NB4 (cell line): ENCODE measurements at places on chromosomes 5 and 9.
A peak's percentile ranks its signal among the peaks of the same experiment; 100 is the strongest.

GRCh38 chr5:174424219-174425053, 299.9 kb upstream of the MSX2 start:
- DNase-seq, result no peak

DNA sequence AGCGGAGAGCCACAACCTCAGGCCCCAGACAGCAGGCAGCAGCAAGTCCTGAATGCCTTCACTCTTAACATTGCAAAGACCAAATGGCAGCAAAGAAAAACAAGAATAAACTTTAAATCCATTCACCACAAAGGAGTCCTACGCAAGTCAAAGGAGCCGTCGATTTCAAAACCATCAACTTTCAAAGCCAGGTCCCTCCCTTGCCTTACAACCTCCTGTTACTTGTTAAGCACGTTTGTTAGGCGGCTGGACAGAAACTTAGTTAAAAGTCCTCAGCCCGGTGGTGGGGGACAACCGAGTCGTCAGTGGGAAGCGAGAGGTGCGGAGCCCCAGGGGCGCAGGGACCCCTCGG, 938 bp downstream of the LPAR1 start:
- no peak for DNase-seq

- no peak for DNase-seq
Measured at GRCh38 chr5:1182633-1183423, 18.6 kb upstream of the SLC6A19 start.

- DNase-seq, result peak; percentile 24
Measured at GRCh38 chr5:179187229-179187678, 127.1 kb downstream of the ZNF354C start.

DNA sequence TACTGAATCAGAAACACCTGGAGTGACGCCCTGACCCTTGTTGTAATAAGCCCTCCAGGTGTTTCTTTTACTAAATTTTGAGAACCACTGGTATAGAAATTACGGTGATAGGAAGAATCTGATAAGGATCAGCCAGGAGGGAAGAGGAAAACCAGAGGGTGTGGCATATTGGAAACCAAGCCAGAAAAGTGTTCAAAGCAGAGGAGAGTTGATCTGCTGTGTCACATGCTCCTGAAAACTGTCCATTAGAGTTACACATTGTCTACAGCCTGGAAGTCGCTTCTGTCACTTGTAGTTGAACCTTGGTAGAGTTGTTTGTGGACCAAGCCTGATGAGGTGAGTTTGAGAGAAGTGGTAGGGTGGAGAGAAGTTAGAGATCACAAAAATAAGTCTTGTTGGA, 497.4 kb downstream of the ENC1 start:
- no peak for DNase-seq

DNA sequence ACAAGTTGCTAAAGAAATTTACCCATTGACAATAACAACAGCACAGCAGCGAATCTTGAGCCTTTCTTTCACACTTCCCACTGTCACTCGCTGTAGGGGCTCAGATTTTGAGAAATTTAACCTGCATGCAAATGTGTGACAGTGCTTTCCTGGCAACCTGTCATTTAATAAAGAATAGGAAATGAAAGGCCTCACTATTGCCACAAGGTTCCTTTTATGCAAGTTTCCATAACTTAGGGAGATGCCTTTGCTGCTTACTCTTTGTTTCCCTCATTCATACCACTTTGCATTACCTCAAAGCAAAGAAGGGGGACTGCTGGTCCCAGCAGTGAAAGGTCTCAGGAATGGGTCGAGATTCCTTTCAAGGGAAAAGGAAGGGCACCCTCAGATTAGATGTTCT, 49.5 kb downstream of the PTCD2 start:
- DNase-seq, result no peak

- no peak for DNase-seq
Measured at GRCh38 chr5:168362097-168362885, 70.8 kb downstream of the WWC1 start.

DNA sequence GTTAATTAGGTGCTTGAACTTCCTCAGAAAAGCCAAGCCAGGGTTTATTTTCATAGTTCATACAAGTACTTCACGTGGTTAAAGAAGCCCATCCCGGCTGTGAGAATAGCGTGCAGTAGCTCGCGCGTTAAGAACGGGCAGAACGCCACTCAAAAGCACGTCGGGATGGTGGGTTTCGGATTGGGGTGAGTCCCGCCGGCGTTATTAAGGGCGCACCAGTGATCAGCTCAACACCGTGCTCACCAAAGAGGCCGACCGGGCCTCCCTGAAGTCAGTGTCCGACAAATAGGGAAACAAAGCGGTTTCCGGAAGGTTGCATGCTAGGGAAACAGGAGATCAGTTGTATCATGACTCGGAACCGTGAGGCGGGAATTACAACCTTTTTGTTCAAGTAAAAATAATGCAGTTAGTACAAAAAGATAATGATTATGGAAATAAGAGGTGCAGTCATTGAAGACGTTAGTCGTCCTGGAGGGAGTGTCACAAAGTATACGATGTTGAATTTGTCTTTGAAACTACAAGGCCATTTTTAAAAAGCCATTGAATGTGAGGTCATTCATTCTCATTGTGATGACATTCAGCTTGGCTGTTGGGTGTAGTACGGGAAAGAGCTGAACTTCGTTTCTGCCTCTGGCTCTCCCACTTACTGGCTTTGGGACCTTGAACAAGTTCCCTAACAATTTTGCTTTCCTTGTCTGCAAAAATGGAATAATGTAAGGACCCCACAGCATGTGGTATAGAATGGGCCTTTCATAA, 992 bp downstream of the SETD9 start:
- peak; percentile 80 for DNase-seq

DNA sequence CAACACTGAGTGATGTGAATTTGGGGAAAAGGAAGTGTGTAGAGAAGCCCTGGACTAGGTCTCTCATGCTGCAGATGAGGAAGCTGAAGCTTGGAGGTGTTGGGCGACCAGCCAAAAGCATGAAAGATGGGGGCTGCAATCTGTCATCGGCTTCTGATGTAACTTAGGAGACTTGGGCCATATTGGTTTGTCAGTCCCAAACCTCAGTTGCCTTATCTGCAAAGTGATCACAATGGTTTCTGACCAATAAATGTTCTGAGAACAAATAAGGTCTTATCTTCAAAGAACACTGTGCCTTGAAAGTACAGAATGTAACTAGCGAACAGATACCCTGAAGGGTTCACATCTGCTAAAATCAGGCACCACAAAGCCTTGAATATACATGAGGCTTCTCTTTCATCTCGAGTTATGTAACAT, 198.4 kb upstream of the NR3C1 start:
- peak; percentile 84 for DNase-seq

DNA sequence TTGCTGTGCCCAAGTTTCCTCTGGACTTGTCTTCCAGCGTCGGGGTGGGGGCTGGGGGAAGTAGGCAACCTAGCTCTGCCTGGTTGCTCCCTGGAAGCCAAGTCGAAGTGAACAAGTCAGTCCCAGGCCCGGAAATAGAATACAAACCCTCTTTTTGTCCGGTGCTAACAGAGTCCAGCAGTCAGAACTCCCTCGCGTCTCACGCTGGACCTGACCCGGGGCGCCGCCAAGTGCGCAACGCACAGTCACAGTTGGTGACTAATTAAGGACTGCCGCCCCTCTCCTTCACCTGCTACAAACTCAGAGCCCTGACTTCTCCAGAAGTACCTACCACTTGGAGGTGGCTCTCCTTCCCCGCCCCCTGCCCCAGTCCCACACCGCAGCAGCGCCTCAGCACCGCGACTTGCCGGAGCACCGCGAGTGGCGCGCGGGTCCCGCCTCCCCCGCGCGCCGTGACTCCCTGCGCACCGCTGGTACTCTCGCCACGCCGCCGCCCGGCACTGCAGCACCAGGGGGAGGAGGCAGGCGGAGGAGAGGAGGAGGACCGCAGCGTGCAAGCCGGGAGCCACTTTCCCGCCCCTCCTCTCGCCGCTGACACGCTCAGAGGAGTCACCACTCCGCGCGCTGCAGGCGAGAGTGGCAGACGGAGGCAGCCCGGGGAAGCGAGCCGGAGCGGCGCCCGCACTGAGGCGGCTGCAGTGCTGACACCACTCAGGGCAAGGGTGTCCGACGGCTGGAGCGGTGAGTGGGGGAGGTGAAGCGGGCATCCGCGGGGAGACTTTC, at the start of gene SV2C:
Gene SV2C, plus strand, starts transcription at position 612 of the 783 bp plus-strand sequence. CDS start 48,368 bp downstream, outside the sequence.
- no peak for DNase-seq

DNA sequence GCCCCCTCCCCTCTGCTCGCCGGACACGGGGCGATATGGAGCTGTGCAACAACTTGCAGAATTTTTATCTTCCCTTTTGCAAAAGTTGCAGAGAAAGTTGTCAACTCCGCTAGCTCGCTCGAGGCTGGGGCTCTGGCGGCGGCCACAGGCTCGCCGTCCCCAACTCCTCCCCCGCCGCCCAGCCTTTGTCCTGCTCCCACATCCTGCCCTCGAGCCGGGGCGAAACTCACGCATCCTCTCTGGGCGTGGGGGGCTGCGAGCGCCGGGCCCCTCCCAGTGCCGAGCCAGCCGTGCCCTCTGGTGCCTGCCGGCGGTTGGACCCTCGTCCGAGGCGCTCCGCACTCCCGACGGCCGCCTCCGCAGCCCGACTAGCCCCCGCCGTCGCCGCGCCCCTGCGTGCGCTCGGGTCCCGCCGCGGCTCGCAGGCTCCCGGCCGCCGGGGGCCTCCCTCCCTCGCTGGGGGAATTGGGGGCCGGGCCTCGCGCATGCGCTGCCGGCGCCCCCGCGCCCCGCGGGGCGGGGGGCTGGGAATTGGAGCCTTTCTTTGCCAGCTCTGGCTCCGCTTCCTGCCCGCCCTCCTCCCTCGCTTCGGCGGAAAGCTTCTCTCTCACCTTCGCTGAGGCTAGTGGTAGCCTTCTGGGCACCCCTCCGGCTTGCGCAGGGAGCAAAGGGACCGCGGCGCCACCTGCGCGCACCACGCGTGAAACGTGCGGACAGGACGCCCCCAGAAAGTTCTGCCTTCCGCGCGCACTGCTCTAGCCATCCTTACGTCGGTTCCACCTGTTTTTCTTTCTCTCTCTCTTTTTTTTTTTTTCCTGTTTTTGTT, at the start of gene CCNJL:
Gene CCNJL, minus strand, starts transcription at position 431 of the 826 bp plus-strand sequence. CDS start 641 bp downstream, outside the sequence.
- peak; percentile 84 for DNase-seq

GRCh38 chr9:78954286-78954685, 617.5 kb upstream of the TLE4 start:
- no peak for DNase-seq

DNA sequence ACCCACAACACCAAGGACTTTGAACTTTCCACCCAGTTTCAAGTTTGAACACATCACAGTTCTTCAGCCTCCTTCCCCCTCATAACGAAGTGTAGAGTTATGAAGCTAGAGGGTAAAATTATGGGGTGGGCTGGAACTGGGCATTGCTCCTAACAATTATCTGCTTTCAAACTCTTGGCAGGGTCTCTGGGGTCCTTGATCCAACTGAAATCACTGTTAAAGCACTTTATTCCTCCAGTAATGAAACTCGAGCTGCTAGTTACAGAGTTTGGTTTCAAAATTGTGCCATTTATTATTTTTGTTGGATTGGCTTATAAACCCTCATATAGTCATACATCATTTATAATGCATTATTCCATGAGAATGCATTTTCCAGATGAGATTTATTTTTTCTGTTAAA, 158.5 kb downstream of the RGS3 start:
- no peak for DNase-seq

GRCh38 chr9:111561165-111561719, 36.3 kb downstream of the ZNF483 start:
- DNase-seq, result no peak

GRCh38 chr5:166370928-166371690, 1920.3 kb upstream of the WWC1 start:
- DNase-seq, result peak; percentile 50

DNA sequence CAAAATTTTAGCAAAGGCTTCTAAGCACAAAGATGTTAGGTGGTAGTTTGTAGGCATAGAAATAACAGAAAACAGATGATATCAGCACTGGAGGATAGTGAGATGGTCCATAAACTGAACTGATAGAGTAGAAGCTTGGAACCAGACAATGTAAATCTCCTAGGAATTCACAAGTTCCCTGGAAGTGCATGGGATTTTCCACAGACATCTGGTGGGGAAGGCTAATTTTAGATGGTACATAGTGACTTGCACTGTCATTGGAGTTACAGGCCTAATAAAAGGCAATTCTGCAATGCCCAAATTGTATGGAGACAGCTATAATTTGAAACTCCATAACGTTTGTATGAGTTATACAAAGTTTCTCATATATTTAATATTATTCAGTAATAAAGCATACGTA, 653.0 kb upstream of the MEF2C start:
- no peak for DNase-seq

DNA sequence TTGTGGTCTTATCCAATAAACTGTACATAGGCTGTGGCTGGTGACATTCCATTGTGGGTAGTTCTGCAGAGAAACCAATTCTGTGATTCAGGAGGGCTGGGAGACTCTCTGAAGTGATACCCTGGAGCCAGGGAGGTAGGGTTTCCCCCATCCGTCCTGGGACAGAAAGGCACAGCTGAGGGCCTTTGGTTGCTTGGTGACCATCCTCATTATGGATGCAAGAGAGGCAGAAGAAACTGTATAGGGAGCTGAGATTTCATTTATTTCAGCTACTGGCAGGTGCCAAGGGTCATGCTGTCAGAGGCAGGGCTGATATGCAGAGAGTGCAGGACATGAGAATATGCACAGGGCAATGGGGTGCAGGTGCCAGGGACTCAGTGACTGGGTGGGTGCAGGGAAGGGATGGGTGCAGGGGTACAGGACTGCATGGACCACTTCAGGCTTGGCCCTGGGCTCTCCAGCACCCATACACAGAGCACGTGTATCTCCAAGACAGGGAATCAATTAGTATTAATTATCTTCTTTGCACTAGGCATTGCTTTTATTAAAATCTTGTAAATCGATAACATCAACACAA, 236.5 kb downstream of the ICE1 start:
- DNase-seq, result no peak

DNA sequence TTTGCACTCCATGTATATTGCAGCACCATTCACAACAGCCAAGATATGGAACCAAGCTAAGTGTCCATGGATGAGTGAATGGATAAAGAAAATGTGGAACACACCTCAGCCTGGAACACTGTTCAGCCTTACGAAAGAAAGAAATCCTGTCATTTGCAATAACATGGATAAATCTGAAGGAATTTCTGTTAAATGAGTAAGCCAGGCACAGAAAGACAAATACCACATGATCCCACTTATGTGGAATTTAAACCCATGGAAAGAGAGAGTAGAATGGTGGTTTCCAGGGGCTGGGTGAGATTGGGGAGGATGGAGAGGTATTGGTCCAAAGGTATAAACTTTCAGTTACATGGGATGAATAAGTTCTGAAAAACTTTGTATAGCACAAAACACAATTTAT, 228.9 kb upstream of the CD180 start:
- DNase-seq, result no peak

DNA sequence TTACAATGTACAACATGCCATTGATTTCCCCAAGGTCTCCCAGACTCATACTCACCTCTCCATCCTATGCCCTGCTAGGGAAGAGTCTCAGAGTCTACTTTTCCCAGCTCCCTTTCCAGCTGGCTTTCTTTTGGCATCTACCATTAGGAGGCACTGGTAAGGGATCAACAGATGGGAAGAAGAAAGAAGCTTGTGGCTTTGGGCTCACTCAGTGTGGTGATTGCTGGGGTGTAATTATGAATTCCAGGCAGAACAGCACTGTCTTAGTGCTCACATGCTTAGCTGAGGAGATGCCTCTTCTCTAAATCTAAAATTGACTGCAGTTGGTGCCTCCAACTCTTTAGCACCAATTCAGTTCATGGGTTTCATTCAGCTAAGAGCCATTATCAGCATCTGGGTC, 330.0 kb downstream of the PSAT1 start:
- DNase-seq, result no peak
